ENCODE measurements at places on chromosomes 3 and 15.

DNA sequence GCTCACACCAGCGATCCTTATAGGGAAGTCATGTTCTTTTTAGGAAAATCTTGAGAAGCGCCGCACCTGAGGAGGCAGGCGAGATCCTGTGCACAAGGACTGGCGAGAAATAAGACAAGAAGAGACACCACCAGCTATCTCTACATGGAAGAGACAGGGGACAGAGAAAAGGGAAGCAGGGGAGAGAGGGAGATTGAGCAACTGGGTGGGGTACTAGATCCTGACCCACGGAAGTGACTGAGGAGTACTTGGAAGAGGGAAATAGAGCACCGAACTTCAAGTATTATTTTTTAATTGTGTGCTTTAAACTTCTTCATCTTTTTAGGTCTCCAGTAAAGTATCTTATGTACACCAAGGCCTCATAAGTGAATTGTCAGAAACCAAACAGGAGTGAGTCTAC lies 742.0 kb upstream of the LMCD1 start:
- DNase-seq: no peak

GRCh38 chr3:11638495-11639358 lies 5.0 kb downstream of the VGLL4 start:
- DNase-seq: peak; percentile 70

DNA sequence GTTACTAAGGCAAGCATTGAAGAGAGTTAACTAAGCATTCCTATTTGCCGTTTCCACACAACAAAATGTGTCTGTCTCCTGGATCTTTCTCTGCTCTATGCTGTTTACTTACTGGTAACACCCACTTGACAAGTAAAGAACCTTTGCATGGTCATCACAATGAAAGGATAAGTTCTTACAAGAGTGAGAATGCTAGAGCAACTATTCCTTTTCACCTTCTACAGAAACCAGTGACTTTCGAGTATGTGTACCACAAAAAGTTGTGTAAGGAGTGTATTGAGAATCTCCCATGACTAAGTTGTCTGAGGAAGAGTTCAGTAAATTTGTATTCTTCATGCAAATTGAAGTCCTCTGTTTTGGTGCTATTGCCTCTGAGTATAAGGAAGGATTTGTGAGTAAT lies 10.8 kb downstream of the TIPARP start:
- DNase-seq: no peak

DNA sequence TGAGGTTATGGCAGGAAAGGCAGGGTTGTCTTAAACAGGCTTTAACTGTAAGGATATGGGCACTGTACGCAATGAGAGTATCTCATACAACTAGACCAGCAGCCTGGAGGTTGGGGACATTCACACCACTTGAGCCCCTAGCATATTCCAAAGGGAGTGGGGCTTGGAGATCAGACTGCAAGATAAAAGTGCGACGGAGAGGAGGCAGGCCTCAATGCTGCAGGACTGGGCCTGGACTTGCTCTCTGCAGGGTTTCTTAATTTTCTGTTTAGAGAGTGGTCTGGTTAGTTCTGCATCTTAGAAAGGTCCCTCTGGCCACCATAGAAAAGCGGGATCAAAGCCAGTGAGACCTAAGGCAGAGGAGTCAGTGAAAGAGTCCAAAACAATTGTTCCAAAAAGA lies 357.7 kb upstream of the NR2F2 start:
- no peak for DNase-seq

- no peak for DNase-seq
Observed at GRCh38 chr3:190261015-190261414, 61.2 kb downstream of the CLDN1 start.

GRCh38 chr3:186067360-186068242 lies 41.3 kb downstream of the ETV5 start:
- no peak for DNase-seq

GRCh38 chr3:58101499-58102389 lies 93.5 kb downstream of the FLNB start:
- no peak for DNase-seq

DNA sequence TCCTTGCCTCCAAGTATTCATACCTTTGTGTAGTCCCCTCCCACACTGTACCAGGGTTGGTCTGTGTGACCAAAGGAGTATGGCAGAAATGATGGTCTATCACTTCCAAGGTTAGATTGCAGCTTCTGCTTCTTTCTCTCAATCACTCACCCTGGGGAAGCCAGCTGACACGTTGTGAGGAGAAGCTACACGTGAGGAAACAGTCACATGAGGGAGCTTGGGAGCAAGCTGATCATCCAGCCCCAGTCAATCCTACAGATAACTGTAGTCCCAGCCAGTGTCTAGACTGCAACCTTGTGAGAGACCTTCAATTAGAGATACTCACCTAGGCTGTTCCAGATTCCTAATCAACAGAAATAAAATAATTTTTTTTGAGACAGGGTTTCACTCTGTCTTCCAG lies 6.2 kb upstream of the ZNF774 start:
- no peak for DNase-seq

DNA sequence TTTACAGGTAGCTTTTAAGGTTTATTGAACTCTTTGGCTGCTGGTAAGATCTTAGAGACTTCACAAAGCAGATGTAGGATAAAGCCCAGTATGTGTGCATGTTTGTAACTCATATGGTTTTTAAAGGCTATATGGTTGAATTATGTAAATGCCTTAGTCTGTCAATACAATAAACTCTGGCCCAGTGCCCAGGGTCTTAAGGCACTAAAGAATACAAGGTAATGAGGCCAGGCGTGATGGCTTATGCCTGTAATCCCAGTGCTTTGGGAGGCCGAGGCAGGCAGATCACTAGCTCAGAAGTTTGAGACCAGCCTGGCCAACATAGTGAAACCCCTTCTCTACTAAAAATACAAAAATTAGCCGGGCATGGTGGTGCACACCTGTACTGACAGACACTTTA lies 170.3 kb upstream of the CGNL1 start:
- DNase-seq: peak; percentile 59

- DNase-seq: no peak
Observed at GRCh38 chr3:106810300-106810875, 566.9 kb upstream of the CCDC54 start.

GRCh38 chr3:55574671-55575070 lies 87.6 kb upstream of the WNT5A start:
- no peak for DNase-seq

GRCh38 chr3:137509354-137510045 lies 254.6 kb upstream of the SOX14 start:
- peak; percentile 5 for DNase-seq

GRCh38 chr3:151460774-151461450 lies at the start of gene IGSF10:
Gene IGSF10 (minus strand): TSS chr3:151461061. CDS start chr3:151458709, 2,352 bp downstream.
- peak; percentile 41 for DNase-seq

- no peak for DNase-seq
Observed at GRCh38 chr3:56147354-56147753, 320.9 kb downstream of the ERC2 start.

DNA sequence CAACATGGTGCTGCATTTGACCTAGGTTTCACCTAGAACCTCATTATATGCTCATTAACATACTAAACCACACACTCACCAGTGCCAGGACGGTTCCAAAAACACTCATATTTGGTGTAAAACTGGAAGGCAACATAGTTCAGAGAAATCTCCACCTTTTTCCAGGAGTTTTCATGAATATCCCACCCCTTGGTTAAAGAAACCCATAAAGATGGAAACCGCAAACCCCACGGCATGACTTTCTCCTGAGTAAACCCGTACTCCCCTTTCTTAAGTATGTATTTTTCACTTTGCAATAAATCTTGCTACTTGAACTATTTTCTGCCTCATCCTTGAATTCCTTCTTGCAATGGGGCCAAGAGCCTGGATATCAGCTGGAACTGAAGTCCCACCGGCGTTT lies 379.3 kb downstream of the MAGI1 start:
- no peak for DNase-seq

DNA sequence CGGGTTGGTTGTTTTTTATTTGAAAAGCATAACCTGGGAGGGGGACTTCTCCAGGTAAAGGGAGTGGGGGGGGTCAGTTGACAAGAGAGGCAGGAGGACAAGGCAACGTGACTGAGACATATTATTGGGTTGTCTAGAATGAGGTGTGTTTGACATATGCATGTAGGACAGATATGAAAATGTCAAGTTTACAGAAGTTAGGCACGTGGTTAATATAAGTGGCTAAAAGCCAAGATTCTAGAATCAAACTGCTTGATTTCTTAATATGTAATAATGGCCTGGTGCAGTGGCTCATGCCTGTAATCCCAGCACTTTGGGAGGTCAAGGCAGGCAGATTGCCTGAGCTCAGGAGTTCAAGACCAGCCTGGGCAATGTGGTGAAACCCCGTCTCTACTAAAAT lies 212.8 kb downstream of the SQOR start:
- no peak for DNase-seq

DNA sequence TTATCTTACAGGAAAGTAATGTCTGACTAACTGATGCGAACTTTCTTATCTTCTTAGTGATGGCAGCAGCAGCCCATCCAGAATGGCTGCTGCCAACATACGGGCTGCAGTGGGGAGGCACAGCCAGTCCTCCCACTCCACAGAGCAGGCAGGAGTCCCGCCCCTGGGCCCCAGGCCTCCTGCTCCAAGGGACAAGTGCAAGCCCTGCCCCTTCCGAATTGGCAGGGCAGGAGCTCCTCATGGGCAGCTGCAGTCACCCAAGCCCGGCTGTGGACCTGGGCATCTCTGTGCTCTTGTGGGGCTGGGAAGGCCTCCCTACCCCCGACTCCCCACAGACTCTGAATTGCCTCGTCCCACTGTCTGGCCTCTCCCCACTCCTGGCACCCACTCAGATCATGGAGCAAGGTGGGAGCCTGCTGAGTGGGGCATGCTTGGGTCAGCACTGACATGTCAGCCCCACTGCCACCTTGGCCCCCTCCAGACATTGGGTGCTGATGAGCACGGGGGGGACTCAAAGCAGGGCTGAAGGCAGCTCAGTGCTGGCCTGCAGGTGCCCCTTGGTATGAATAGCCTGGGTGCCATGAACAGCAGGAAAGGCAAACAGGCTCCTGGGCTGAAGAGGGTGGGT lies 618.9 kb upstream of the KCNMB2 start:
- DNase-seq: no peak

DNA sequence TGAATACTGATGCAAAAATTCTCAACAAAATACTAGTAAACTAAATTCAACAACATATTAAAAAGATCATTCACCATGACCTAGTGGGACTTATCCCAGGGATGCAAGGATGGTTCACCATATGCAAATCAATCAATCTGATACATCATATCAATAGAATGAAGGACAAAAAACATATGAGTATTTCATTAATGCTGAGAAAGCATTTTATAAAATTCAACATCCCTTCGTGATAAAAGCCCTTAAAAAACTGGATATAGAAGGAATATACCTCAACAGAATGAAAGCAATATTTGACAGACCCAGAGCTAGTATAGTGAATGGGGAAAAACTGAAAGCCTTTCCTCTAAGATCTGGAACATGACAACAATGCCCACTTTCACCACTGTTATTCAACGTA lies 43.0 kb upstream of the FBN1 start:
- no peak for DNase-seq

- DNase-seq: no peak
Observed at GRCh38 chr3:179642871-179643270, 10.0 kb upstream of the USP13 start.

DNA sequence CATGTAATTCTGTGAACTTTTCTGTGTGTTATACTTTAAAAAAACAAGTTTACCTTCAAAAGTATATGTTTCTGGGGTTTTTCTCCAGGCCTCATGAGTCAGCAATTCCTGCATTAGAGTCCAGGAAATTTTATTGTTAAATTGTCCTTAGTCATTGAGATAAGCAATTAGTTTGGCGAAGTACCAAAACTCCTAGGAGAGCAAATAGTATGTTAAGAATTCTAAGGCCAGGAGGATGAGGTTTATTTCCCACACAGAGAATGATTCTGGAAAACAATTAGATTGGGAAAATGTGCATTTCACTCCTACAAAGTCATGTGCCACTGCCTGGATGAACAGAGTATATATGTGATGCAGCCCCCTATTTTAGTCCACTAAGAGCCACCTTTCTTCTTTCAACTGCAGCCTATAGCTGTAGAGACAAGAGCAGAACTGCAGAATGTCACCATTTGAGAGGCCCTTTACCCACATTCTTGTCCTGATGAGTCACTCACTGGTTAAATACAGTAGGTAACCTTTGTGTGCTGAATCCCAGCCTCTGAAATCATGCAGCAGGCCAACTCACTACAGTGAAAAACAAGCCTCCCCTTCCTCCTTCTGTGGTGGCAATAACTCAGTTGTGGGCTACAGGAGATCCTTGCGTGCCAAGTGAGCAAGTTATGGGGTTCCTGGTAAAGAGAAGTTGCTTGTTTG lies 452.8 kb upstream of the THBS1 start:
- DNase-seq: no peak

DNA sequence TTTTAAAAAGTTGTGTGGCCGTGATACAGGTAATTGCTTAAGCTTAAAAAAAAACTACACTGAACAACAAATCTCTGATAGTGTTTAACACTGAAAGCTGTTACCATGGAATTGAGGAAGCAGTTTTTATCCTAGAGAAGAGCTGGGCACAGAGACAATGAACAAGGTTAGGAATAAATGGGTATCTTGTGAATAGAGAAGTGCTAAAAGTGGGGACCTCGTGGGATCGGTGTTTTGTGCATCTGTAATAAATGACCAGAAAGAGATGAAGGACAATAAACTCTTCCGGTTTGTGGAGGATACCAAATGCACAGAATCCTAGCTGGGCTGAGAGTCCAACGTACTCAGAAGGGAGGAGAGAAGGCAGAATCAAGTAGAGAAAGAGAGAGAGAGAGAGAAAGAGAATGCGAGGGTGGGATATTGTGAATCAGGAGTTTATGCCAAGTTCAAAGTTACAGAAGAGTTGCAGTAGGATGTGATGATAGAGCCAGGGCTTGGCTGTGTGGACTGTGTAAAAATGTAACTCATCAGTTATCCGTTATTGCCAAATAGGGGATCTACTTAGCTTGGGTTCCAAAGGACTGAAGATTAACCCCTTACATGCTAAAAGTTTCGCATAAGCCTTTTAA lies 148.9 kb downstream of the IL20RB start:
- no peak for DNase-seq
